ENCODE measurements at places on chromosomes 1 and 21.
A peak's percentile ranks its signal among the peaks of the same experiment; 100 is the strongest.

DNA sequence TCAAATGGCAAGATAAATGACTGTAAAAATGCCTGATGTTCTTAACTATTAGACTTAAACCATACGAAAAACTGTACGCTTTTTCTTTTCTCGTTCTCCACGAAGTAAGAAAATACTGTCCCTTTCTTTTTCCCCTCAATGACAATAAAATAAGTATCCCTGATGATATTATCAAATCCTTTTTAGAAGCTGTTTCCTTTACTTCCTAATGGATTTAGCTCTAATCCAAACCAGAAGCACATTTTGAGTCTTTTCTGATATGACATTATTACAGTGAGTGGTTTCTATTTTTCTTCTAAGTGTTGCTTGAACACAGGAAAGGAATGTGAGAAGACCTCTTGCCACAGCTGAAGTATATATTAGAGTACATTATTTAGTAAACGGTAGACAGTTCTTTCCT, 32.4 kb downstream of the DNM3 start:
- no peak for DNase-seq

- DNase-seq = no peak
These were observed 496.1 kb downstream of the PTPRU start for GRCh38 chr1:29732453-29732852.

GRCh38 chr1:15493869-15494390, 18.0 kb downstream of the CELA2B start:
- DNase-seq = no peak

DNA sequence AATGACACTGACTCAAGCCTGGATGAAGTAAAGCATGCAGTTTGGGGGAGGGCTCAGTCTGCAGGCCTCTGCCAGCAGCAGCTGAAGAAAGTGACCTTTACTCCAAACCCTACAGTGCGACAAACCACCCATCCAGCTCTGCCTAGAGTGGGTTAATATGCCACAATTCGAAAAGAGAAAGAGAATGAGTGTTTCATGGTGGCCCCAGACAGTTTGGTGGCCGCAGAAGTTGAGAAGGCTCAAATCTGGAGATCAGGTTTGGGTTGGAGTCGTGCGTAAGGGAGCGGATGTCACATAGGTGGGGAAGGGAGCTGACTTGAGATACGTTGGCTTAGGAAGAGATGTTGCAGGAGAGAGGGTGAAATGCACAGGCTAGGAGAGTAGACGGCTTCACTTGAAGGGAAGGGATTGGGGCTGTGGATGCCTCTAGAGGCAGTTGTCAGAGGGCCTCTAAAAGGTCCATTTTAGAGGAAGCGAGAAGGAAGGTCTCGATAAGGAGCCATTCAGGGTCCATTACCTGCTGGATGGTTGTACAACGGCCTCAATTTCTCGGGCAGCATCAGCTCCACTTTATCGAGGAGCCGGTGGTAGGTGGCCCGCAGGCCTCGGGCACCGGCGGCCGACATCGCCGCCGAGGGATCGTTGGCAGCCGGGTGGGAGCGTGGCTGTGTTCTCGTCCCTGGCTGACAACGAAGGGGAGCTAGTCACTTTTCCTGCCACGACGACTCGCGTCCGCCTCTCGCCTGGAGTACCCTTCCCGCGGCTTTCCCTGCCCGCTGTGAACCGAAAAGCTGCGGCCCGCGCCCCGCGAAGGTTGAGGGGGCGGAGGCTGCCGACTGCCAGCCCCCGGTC, 1.0 kb upstream of the DCAF6 start:
- peak; percentile 43 for DNase-seq

GRCh38 chr1:246048693-246049092, 458.4 kb downstream of the SMYD3 start:
- DNase-seq = no peak

- DNase-seq = no peak
These were observed 211.1 kb downstream of the RGS7 start for GRCh38 chr1:241145881-241146280.

DNA sequence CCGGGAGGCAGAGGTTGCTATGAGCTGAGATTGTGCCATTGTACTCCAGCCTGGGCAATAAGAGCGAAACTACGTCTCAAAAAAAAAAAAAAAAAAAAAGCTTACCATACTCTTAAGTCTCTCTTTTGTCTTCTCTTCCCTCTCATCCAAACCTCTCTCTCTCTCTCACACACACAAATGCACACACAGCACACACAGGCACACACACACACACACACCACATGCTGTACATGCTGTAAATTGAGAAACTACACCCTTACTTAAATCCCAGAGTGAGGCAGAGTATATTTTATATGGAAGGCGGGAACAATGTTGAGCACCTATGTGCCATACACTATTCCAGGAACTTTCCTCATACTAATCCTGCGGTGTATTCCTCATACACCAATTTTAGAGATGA, 6.5 kb downstream of the MCOLN3 start:
- DNase-seq = no peak

DNA sequence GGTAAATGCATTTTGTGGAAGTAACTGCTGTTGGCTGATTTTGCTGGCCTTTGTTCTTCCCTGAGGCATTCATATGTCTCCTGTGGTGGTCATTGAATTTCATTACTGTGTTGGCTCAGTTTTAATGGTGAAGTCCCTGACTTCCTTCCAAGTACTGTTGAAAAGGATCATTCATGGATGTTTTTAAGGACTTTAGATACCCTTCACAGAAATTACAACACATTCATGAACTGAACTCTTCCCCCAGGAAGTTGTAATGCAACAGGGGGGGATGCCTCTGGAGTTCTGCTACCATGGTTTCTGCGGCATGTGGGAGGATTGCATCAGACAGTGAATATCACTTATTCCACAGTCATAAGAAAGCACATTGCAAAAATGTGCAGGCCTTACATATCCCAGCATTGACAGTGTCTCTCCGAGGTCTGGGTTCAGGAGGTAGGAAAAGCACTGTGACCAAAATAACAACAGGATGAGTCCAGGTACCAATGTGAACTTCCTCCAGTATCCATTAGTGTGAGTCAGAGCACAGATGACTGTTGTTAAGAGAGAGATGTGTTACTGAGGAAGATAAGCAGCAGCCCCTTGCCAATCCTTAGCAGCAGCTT, 2.1 kb upstream of the RAB3GAP2 start:
- DNase-seq = no peak

DNA sequence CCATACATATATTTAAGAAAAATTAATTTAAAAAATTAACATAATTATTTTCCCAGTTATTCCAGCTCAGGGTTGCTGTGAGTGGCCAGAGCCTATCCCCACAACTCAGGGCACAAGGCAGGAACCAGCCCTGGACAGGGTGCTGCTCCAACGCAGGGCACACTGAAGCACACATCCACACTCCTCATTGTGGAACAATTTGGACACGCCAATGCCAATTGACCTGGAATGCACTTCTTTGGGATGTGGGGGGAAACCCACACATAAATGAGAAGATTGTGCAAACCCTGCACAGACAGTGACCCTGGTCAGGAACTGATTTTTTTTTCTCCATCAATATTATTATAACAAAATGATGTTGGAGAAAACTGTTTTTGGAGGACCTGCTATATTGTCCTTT, 23.4 kb downstream of the SAMSN1 start:
- DNase-seq = no peak

DNA sequence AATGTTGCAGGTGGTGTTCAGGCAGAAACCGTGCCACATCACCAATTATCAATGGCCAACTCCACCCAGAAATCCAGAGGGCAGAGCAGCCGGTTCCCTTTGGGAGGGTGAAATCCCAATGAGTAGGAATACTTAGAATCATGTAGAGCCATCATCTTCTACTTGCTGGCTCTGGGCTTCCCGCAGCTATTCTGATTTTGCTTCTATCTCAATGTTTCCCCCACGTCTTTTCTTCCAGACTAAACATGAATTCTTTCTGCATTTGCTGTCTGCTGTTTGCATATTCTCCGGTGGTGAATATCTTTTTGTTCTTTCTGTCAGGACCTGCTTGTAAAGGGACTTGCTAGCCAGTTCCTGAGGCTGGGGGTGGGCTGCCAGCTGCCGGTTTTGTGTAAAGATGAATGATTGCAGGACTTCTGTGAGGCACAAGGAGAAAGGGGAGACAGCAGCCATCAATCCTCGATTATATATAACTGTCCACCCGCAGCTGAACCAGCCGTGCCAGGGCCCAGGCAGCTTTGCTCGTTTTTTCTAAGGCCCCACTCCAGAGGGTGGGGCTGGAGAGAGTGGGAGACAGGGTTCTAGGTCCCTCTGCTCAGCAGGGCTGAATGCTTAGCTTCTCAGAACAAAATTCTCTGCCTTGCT, 33.2 kb downstream of the PRAMEF20 start:
- no peak for DNase-seq

DNA sequence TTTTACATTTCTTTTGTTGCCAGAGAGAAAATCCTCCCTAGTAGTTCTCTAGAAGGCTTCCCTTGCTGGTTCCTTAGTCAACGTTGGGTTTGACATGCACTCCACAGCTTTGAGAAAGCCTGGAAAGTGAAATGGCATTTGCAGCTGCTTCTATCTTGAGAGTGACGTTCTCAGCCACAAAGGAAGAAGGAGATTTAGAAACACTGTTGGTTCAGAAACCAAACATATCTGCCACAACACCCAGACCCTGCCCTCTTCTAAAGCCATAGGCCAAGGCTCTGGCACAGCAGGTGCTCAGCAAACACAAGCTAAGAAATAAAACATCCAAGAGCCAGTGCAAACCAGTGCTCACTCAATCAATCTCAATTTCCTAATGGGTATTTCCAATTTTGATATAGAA, 121.4 kb downstream of the CCDC185 start:
- DNase-seq = no peak

DNA sequence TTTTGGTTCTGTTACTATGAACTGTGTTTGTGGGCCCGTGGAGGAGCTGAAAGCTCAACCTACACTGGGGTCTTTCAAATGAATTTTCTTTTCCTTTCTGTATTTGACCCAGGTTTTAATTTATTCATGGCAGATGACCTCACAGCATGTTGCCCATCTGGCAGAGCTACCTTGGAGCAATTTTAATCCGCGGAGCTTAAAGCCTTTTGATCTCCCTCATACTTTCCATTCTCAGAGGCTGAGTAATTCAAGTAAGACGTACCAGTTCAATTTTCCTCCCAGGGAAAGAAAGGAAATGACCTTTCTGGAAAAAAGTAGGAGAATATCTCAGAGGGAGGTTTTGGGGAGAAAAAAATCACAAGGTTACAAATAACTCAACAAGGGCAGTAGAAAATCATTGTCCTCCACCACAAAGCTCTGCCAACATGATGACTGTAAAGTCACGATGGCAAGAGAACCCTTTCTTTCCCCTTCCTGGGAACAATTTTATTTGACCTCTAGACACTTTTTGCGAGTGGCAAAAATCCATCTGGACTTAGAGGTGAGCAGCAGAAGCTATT, 21.6 kb upstream of the PCP4 start:
- peak; percentile 61 for DNase-seq

GRCh38 chr1:241532162-241532531, at the start of gene KMO:
Gene KMO, plus strand, starts transcription at chr1:241532378. Its CDS starts 67 bp downstream, at chr1:241532445.
- peak; percentile 29 for DNase-seq

GRCh38 chr1:75133750-75134646, at the start of gene LHX8:
Gene LHX8, plus strand, starts transcription at chr1:75134388. Its CDS starts 2,227 bp downstream, at chr1:75136615.
- no peak for DNase-seq

DNA sequence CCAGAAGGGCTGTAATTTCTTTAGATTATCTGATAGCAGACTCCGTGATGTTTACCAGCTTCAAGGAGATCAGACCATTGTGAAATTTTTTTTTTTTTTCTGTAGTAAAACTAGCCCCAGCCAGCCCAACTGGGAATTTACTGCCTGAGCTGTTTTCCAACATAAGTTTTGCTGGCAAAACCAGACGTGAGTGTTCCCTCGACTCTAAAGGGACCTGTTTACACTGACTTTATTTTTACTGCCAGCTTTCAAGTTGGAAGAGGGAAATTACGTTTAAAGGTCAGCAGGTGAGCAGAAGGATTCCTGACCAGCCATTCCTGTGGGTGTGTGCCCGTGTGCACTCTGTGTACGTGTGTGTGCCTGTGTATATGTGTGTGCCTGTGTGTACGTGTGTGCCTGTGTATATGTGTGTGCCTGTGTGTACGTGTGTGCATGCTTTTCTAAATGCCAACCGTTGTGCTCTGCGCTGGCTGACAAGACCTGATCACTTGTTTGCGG, 374 bp downstream of the MAB21L3 start:
- DNase-seq = peak; percentile 2

GRCh38 chr1:183673605-183674323, 20.6 kb upstream of the APOBEC4 start:
- DNase-seq = no peak

DNA sequence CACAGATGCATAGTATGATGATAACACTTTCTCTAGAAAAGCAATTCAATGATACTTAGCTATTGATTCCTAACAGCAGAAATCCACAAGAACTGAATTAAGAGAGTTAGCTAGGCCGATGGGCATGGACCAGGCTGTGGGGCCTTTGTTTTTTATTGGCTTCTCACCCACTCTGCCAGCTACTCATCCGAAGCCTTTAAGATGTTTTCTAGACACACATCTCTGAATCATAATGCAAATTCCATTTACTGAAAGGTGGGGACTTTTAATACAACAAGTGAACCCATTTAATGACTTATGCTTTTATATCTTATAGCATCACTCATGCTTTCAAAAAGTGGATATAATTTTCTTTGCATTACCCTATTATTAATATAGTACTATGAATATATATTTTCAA, 170.2 kb downstream of the RUNX1 start:
- no peak for DNase-seq

DNA sequence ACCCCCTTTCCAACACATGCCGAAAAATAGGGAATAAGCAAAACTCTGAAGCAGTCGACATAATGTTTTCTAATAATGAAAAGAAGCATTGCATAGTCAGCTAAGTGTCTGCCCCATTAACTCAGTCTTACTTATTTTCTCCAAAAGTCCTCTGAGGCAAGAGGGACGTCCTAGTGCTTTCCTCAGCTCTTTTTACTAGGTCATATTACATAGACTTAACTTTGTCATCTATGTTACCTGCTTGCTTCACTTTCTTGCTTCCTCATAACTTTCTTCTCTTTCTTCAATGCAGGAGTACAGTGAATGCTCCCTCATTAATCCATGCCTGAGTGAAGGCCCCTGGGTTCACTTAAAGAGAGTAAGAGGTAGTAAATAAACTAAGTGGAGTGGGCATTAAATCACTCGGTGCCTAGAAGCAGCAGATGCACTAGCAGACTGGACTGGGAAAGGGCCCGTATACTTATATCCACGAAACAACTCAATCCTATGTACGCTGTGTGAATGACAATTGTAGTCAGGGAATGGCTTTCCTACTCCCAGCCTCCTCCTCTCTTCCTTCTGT, 210.5 kb upstream of the SPAG17 start:
- DNase-seq = no peak

GRCh38 chr21:33036430-33037162, 10.9 kb downstream of the OLIG2 start:
- DNase-seq = no peak

- DNase-seq = no peak
These were observed 30.2 kb upstream of the GBP5 start for GRCh38 chr1:89302697-89303332.

GRCh38 chr1:187157552-187157951, 328.8 kb downstream of the PLA2G4A start:
- DNase-seq = no peak
